Osteocyte (in vitro differentiated cells): ENCODE measurements at places on chromosomes 1 and 21. TPM values are rescaled to one million over a fixed set of nuclear protein-coding genes. Genes with fewer than 3 reads are reported as not detected.
A peak's percentile ranks its signal among the peaks of the same experiment; 100 is the strongest.

DNA sequence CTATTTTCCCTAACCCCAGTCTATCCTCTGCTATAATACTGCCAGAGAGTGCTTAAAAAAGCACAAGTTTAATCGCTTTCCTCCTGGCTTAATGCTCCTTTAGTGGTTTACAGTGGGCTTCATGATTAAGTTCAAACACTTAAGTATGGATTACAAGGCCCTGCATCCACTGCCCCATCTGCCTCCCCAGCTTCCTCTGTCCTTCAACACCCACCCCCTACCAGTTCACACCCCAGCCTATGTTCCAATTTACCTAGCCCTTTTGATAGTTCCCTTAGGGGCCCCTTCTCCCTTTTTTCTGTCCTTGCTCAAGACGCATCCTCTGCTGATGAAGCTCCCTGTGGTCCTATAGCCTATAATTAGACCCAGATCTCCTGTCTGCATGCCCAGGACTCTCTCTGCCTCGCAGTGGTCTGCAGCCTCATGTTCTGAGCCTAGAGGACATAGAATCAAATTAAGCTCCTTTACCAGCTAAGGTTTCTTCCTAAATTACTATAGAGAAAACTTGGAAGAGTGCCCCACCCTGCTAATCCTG, 212.5 kb downstream of the FGGY start:
- H3K36me3 ChIP-seq = no peaks in the 10 kb centered on the region
- H3K4me3 ChIP-seq = no peak overlapping the region
- H3K4me1 ChIP-seq = peaks cover 18% of the 10 kb centered on the region
- H3K27ac ChIP-seq = no peak overlapping the region
- peaks cover 3% of the 10 kb centered on the region for H3K27me3 ChIP-seq

DNA sequence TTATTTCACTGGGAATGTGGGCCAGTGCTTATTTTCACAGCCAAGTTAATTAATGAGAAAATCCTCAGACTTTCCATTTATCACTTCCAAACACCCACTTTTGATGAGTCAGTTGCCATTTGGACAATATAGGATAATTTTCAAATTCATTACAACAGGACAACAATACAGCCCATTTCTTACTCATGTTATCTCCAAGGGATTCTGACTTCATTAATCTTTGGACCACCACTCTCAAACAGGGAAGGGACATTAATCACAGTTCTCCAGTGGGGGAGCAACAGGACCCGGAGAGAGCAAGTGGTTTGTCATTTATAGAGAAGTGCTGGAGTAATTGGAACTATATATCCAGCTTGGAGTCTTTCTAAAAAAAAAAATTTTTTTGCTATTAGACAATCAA, 38.7 kb downstream of the JUN start:
- H3K27ac ChIP-seq = no peak overlapping the region
- H3K27me3 ChIP-seq = no peaks in the 10 kb centered on the region
- peaks cover 7% of the 10 kb centered on the region for H3K4me1 ChIP-seq

- H3K27ac ChIP-seq = no peak overlapping the region
- H3K36me3 ChIP-seq = no peaks in the 10 kb centered on the region
- no peaks in the 10 kb centered on the region for H3K4me1 ChIP-seq
- peaks cover 76% of the 10 kb centered on the region for H3K27me3 ChIP-seq
Measured at GRCh38 chr1:22216210-22216883, 73.5 kb upstream of the WNT4 start.

- no peak overlapping the region for H3K4me3 ChIP-seq
- no peaks in the 10 kb centered on the region for H3K27me3 ChIP-seq
- no peak for DNase-seq
- H3K27ac ChIP-seq = peak overlapping the region; percentile 59
Measured at GRCh38 chr1:198153804-198154203, 3.0 kb upstream of the NEK7 start.

DNA sequence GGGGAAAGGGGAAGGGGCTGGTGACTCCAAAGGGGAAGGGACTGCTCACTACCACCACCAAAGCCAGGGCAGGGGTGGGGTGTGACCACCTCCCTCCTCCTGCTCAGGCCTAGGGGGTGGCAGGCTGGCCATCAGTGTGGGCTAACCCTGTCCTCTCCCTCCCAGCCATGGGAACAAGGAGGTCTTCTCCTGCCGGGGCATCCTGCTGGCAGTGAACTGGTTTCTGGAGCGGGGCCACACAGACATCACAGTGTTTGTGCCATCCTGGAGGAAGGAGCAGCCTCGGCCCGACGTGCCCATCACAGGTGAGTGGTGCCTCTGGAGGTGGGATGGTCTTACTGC, 5.7 kb downstream of the ZC3H12A start:
- no peak for DNase-seq
- peak overlapping the region; percentile 65 for H3K4me3 ChIP-seq
- H3K27me3 ChIP-seq = no peaks in the 10 kb centered on the region
- H3K4me1 ChIP-seq = peaks cover 49% of the 10 kb centered on the region

GRCh38 chr1:220421508-220421907, 106.4 kb upstream of the MARK1 start:
- no peak overlapping the region for H3K27ac ChIP-seq
- no peak for DNase-seq
- no peaks in the 10 kb centered on the region for H3K36me3 ChIP-seq

DNA sequence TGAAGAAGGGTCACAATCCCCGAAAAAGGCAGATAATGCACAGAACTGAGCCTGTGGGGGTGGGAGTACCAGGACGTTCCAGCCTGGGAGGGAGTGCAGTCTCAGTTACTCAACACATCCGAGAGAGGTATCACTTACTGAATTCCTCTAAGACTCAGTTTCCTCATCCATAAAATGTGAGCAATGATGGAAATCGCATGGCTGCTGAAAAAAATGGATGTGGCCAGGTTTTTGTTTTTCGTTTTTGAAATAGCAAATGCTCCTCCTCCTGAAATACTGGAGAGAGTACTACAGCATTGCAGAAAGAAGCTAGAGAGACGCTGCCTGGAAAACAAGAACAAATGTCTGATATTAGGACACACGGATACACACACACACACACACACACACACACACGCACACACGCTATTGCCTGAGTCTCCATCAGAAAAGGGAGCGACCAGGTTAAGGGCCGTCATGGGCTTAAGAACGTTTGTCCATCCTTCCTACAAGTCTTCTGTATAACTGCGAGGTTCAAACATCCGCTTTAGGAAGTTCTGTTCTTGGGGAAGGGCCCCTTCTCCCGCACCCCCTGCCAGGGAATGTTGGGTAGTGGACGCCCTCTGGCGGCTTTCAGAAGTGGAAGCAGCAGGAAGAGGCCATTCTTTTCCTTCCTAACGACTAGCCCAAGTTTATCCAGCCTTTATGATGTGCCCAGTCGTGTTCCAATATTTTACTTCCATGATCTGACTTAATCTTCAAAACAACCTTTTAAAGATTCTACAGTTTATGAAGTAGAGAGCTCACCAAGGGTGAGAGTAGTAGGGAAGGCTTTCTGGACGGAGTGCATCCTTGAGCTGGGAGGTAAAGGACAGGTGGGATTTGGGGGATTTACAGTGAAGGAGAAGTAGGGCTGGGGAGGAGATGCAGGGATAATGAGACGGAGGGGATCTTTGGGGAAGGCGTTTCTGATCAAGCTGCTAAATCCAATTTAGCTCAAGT, 699 bp upstream of the NES start:
- H3K27ac ChIP-seq = peak overlapping the region; percentile 62
- peaks cover 32% of the 10 kb centered on the region for H3K27me3 ChIP-seq
- H3K4me1 ChIP-seq = peaks cover 44% of the 10 kb centered on the region
- peak overlapping the region; percentile 63 for H3K4me3 ChIP-seq
- peaks cover 5% of the 10 kb centered on the region for H3K36me3 ChIP-seq
- DNase-seq = no peak

GRCh38 chr1:30417701-30418046, 305.7 kb downstream of the MATN1 start:
- no peaks in the 10 kb centered on the region for H3K27me3 ChIP-seq
- no peaks in the 10 kb centered on the region for H3K36me3 ChIP-seq
- H3K4me3 ChIP-seq = no peak overlapping the region

DNA sequence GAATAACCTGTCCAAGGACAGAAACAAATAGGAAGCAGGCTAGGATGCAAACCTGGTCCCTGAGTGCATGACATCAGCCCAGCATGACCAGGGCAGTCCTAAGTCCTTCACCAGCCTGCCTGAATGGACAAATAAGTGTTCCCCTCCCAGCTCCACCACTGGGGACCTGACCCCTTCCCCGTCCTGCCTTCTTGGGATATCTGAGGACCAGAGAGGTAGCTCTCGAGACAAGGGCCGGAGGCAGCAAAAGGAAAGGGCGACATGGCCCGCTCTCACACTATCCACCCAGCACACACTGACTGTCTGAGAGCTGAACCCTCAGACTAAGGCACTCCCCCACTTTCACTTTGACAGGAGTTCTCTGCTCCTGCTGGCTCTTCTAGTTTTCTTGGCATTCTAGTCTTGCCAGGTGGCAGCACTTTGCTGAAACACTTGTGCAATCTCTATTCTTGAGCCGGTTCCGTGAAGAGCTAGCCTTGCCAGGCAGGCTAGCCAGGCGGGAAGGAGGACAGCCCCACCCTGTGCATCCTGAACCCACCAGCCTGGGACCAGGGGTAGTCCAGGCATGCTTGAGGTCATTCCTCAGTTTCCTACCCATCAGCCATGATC, 251.1 kb upstream of the RAB4A start:
- H3K27ac ChIP-seq = no peak overlapping the region
- H3K27me3 ChIP-seq = peaks cover 31% of the 10 kb centered on the region
- no peak for DNase-seq
- H3K4me3 ChIP-seq = no peak overlapping the region

DNA sequence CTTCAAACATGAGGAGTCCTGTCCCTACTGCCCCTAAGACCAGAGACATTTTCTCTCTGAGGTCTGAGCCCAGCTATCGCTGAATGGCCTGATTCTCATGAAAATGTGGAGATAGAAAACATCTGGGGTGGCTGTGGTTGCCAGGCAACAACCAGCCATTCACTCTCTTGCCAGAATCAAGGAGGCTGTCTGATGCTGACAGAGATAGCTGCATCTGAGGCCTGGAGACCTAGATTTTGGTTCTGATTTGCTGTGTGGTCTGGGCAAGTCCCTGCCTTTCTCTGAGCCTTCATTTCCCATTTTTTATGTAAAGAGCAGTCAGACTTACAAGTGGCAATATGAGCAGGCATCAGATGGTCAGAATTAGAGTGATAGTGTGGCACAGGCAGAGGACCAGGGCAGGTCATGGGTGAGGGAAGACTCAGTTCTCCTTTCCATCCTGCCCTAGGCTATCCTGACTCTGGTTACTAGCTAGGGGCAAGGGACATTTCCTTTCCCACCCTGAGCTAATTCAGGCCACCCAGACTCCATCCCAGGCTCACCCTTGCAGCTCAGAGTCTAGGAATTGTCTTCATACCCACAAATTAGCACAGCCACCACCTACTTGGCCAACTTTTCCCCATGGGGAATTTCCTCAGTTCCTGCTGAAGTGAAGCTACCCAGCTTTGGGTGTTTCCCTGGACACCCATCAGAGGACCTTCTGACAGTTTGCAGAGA, 20.0 kb upstream of the RNF19B start:
- no peaks in the 10 kb centered on the region for H3K36me3 ChIP-seq
- no peak for DNase-seq
- no peak overlapping the region for H3K4me3 ChIP-seq
- no peaks in the 10 kb centered on the region for H3K27me3 ChIP-seq
- H3K4me1 ChIP-seq = peaks cover 33% of the 10 kb centered on the region

- H3K27me3 ChIP-seq = no peaks in the 10 kb centered on the region
- H3K36me3 ChIP-seq = no peaks in the 10 kb centered on the region
- peaks cover 12% of the 10 kb centered on the region for H3K4me1 ChIP-seq
- no peak for DNase-seq
Measured at GRCh38 chr1:97833881-97834280, 87.0 kb downstream of the DPYD start.

DNA sequence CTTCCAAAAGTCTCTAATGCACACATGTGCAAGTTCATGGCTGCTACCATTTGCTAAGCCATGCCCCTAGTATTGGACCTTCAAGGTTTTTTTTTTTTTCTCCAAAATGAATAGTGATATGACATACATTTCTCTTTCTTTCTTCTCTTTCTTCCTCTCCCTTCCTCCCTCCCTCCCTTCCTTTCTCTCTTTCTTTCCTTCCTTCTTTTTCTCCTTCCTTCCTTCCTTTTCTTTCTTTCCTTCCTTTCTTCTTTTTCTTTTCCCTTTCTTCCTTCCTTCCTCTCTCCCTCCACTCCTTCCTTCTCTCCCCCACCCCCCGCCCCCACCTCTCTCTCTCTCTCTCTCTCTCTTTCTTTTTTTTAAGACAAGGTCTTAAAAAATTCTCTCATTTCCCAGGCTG, 3.4 kb upstream of the RNF187 start:
- DNase-seq = no peak
- peaks cover 33% of the 10 kb centered on the region for H3K27me3 ChIP-seq
- peaks cover 26% of the 10 kb centered on the region for H3K4me1 ChIP-seq
- H3K4me3 ChIP-seq = no peak overlapping the region

GRCh38 chr1:94819238-94819944, 766 bp upstream of the SLC44A3 start:
- peaks cover 12% of the 10 kb centered on the region for H3K27me3 ChIP-seq
- H3K27ac ChIP-seq = no peak overlapping the region
- H3K36me3 ChIP-seq = no peaks in the 10 kb centered on the region
- H3K4me3 ChIP-seq = peak overlapping the region; percentile 76

GRCh38 chr1:245752561-245752960, 597.8 kb downstream of the KIF26B start:
- no peak overlapping the region for H3K27ac ChIP-seq
- H3K36me3 ChIP-seq = peaks cover 22% of the 10 kb centered on the region
- DNase-seq = no peak
- no peak overlapping the region for H3K4me3 ChIP-seq
- no peaks in the 10 kb centered on the region for H3K27me3 ChIP-seq
- peaks cover 20% of the 10 kb centered on the region for H3K4me1 ChIP-seq

GRCh38 chr21:39007532-39007931, 175.7 kb downstream of the PSMG1 start:
- no peak overlapping the region for H3K27ac ChIP-seq
- no peaks in the 10 kb centered on the region for H3K27me3 ChIP-seq
- H3K4me1 ChIP-seq = peaks cover 29% of the 10 kb centered on the region
- H3K4me3 ChIP-seq = no peak overlapping the region
- DNase-seq = no peak

DNA sequence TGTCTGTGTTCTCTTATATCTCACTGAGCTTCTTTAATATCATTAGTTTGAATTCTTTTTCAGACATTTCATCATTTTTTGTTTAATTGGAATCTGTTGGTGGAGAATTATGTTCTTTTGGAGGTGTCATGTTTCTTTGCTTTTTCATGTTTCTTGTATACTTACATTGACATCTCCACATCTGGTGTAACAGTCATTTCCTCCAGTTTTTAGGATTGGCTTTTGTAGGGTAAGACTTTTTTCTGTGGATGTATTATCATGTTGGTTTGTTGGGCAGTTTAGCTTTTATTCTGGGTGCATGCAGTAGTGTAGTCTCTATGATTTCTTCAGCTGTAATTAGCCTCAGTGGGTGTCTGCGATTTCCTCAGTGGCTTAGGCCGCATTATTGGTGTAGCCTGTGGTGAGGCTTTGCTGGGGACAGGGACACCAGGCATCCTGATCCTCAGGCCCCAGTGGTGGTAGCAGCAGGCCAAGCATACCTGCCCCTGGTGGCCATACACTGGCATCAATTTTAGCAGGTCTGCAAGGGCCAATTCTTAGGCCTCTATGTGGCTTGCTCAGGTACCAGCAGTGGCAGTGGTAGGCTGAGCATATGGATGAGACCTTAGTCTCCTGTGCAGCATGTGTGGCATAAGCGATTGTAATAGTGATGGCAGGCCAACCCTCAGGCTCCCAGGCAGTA, 77.6 kb upstream of the SAMD13 start:
- H3K36me3 ChIP-seq = peaks cover 27% of the 10 kb centered on the region
- H3K4me1 ChIP-seq = no peaks in the 10 kb centered on the region
- H3K27me3 ChIP-seq = no peaks in the 10 kb centered on the region
- H3K27ac ChIP-seq = no peak overlapping the region
- DNase-seq = no peak

The PIGK gene
- total RNA-seq = 51.5 and 53.8 TPM in 2 replicates

The KCNN3 gene
- 0.16 and 0.29 TPM in 2 replicates for total RNA-seq

The FMO1 gene
- total RNA-seq = 2.7 and 3.6 TPM in 2 replicates

The MROH9 gene
- total RNA-seq = not detected in 2 replicates

The RNF186 gene
- total RNA-seq = not detected in 2 replicates

The CBR3 gene
- total RNA-seq = 7.5 and 7.9 TPM in 2 replicates
